ENCODE measurements at places on chromosomes 12 and 14. TPM values are rescaled to one million over a fixed set of nuclear protein-coding genes. Genes with fewer than 3 reads are reported as not detected.

Gene DPPA3
- total RNA-seq = not detected

Gene CPSF6
- 172 TPM for total RNA-seq

Gene CLEC14A
- not detected for total RNA-seq

Gene DACT1
- 5.2 TPM for total RNA-seq

Gene MORN3
- 0.63 TPM for total RNA-seq

Gene SRGAP1
- 14.8 TPM for total RNA-seq

Gene ESRRB
- 0.77 TPM for total RNA-seq

Gene TMEM121
- 12.3 TPM for total RNA-seq

Gene GPHN
- 43.5 TPM for total RNA-seq

Gene MMP17
- total RNA-seq = 90.9 TPM

Gene PLEKHH1
- 35.7 TPM for total RNA-seq

DNA sequence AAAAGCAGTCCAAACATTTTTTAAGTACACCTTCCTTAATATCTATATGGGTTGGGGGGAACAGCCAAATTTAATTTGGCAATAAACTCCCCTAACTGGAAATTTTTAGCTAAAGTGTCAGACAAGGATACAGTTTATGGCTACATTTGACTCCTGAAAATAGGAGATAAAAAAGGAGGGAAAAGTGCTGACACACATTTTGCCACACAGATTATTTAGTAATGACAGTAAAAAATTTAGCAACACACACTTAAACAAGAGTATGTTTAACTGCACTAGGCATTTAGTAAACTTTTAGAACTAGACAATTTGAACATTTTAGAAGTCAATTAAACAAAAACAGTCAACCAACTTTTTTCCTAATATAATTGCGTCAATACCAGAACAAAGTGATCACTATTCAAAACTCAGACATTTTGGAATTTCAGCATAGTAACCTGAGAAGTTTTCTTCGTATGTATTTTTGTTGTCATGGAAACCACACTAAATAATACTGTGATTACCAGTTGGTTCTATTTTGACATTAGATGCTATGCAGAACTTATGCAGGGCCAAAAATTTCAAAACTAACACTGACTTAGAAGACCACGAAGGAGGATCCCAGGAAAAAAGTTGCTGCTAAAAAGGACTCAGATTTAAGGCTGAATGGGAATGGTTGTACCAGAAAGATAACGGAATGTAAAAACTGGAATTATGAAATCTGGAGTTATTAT, 13.4 kb downstream of the GMFB start:
- DNase-seq = no peak

DNA sequence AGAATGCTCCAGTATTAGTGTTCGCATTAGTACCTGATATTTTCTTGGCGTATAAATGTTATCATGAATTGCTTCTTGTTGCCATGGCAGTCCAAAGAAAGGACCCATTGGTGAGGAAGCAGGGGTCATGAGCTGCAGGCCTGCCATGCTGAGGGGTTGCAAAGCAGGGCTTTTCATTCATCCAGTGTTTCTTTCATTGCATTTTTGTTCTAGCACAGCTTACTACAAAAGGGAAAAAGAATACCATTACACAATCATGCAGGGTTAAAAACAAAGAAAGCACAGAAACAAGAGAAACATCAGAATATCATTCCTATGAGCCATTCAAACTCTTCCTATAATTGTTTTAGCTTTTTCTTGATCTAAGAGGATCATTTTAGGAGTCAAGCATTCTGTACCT, 24.0 kb downstream of the DICER1 start:
- DNase-seq = peak; percentile 26

DNA sequence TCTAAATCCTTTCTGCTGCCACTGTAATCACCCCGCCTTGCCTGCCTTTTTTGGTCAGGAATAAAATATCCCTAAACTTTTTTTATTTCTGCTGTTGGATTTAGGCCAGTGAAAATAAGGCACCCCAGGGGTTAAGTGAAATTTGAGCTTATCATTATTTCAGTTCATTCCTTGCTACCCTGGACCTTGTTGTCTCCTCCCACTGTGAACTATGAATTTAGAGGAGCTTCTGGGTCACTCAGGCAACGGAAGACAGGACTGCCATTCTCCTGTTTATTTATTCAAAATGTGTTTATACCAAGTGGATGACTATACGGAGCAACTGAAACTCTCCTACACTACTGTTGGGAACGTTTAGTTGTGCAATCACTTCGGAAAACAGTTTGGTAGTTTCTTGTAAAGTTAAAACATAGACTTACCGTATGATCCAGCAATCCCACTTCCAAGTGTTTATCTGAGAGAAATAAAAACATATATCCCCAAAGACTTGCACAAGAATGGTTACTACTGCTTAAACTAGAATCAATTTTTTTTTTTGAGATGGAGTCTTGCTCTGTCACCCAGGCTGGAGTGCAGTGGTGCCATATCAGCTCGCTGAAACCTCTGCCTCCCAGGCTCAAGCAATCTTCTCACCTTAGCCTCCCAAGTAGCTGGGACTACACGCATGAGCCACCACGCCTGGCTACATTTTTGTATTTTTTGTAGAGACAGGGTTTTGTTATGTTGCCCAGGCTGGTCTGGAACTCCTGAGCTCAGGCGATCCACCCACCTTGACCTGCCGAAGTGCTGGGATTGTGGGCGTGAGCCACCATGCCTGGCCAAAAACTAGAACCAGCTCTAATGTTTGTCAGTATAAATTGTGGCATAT, 2.3 kb upstream of the TRAFD1 start:
- no peak for DNase-seq

- no peak for DNase-seq
These were observed 117.7 kb downstream of the RFLNA start for GRCh38 chr12:124412646-124413015.

DNA sequence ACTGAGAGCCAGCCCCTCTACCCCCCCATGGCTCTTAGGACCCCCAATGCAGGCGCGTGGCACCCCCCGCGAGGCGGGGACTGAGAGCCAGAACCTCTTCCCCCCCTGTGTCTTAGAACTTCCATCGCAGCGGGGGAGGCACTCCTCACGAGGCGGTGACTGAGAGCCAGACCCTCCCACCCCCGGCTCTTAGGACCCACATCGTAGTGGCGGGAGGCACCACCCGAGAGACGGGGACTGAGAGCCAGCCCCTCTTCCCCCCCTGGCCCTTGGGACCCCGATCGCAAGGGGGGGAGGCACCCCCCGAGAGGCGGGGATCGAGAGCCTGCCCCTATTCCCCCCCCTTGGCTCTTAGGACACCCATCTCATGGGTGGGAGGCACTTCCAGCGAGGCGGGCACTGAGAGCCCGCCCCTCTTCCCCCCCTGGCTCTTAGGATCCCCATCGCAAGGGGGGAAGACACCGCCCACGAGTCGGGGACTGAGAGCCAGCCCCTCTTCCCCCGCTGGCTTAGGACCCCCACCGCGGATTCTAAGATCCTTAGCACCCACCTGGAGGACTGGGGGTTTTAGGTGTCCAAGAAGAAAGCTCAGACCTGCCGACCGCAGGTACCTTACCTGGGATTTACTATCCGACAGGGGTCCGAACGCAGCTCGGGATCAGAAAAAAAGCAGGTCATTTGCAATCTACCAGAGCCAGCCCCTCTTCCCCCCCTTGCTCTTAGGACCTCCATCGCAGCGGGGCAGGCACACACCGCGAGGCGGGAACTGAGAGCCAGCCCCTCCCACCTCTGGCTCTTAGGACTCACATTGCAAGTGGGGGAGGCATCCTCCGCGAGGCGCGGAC, 44.9 kb downstream of the DDX11 start:
- peak; percentile 43 for DNase-seq

GRCh38 chr12:78584695-78585094, 279.9 kb upstream of the SYT1 start:
- no peak for DNase-seq

GRCh38 chr12:25518512-25518911, 34.6 kb downstream of the LMNTD1 start:
- DNase-seq = no peak

- DNase-seq = no peak
These were observed 80.0 kb upstream of the SLC8A3 start for GRCh38 chr14:70268760-70269159.

DNA sequence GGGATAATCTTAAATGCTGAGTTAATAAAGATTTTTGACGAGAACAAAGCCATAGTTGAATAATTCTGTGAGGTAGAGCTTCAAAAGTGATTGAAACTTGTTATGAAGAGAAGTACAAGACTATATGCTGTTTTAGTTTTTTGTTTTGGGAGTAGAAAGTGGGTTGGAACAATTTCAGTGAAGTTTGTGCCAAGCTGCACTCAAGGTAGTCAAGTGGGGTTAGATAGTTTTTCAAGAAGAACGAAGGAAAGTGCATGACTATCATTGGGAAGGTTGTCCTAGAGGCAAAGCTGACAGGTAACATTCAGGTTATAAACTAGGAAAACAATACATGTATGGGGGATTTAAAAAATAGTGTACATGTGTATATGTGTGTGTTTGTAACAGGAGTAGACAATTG, 16.2 kb downstream of the FUT8 start:
- no peak for DNase-seq

DNA sequence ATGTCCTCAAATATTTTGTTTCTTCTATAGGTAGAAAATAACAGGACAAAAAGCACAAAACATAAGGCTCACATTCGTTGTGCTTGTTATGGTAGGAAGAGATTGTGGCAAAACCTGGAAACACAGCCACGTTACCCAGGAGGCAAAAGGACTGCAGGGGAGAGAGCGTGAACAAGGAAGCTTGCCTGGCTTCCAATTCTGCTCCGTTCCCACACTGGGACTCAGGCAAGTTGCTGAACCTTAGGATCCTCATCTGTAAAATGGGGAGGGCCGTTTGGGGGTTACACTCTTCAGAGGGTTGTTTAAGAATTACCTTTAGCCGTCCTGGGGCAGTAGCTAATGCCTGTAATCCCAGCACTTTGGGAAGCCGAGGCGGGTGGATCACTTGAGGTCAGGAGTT, 205.3 kb downstream of the SSPN start:
- DNase-seq = no peak

- no peak for DNase-seq
These were observed 85.0 kb upstream of the GPR68 start for GRCh38 chr14:91329486-91330014.

DNA sequence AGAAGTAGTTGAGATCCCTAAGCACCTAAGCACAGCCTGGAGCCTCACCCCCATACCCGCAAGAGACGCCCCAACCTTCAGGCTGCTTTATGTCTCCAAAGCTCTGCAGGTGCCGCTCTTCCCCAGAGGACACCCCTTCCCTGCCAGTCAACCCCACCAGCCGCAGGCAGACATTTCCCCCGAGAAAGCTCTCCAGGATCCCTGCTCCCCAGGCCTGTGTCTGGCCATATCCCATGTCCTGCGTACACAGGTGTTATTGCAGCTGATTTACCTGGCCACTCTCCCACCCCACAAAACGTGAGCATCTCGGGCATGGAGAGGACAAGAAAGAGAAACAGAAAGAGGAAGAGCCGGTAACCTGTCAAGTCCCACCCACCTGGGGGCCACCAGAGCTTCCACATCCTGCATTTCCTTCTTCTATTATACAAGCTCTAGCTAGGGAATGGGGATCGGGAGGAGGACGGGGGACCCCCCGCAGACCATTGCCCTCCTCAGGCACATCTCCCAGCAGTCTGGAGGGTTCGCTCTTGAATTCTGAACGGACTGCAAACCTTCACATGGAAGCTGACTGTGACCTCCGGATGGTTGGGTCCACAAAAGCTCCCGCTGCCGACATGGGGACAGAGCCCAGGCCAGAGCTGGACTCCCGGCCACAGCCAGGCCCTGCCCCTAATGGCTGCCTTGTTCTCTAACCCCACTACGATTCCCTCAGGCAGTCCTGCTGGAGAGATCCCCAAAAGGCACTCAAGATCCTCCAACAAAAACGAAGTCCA, 17.6 kb downstream of the CCDC88C start:
- no peak for DNase-seq

- DNase-seq = no peak
These were observed 192.1 kb downstream of the TMEM132C start for GRCh38 chr12:128459067-128459466.

- no peak for DNase-seq
These were observed 42.6 kb downstream of the A2M start for GRCh38 chr12:9073076-9073475.

- no peak for DNase-seq
These were observed 17.8 kb upstream of the OXA1L start for GRCh38 chr14:22748631-22749068.

GRCh38 chr14:91343051-91343450, 74.6 kb downstream of the CCDC88C start:
- no peak for DNase-seq

DNA sequence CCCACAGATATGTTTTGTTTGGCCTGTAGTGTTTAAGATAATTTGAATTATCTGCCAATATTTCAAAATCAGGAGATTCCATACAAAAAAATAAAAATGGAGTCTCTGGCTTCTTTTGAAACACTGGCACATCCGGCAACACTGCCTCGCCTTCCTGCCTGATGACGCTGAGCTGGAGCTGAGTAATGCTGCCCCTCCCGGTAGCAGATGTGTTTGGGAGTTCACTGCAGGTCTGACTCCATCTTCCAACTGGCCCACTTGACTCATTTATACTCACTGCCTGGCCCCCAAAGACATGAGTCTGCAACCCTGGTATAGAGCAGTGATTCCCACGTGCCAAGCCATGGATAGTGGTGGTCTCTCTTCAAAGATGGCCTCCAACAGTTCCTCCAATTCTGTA, 7.4 kb downstream of the CIT start:
- DNase-seq = no peak
